ENCODE measurements at places on chromosomes 2 and 18.

GRCh38 chr2:209424199-209424701 lies 403 bp downstream of the MAP2 start:
- DNase-seq: no peak

DNA sequence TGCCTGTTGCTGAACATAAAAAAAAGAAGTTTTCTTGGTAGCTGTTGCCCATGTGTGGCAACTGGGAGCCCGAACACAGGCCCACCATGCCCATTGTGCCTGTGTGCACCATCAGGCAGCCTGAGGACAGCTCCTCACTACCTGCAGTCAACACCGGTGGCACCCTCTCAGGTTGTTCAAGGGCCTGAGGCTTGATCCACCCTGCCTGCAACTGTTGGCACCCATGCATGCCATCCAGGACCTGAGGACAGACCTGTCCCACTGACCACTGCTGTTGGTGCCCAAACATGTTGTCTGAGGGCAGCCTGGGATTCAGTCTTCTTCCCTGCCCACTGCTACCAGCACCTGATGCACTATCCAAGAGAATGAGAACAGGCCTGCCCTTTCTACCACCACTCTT lies 661.1 kb upstream of the ZNF804A start:
- no peak for DNase-seq

DNA sequence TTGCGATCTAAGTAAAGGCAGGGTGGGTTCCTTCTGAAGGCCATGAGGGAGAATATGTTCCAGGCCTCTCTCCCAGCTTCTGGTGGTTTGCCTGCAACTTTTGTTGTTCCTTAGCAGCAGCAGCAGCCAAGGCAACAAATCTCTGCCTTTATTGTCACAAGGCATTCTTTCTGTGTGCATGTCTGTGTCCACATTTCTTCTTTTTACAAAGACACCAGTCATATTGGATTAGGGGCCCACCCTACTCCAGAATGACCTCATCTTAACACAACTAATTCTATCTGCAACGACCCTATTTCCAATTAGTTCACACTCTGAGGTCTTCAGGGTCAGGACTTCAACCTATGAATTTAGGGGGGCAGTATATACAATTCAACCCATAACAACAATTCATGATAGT lies 587.5 kb downstream of the XIRP2 start:
- DNase-seq: no peak

DNA sequence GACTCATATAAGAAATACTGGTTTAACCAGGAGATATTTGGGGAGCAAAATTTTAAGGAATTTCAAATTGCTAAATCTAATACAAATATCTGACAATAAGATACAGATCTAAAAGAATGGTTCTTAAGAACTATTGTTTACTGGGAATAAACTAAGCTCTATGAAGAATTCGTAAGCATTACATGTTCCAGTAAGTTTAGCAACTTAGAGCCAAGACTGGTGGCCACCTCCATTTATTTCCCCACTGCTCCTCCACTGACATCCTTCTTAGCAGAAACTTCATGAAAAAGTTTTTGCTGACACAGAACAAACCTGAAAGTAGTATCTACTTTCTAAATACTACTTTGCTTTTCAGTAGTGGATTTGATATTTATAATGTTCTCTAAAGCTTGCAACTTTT lies 83.0 kb downstream of the ACSL3 start:
- no peak for DNase-seq

All from NK-92 treated with Interleukin-12 subunit alpha and Interleukin-12 subunit beta, amount 100 ng/mL, for 24 hours (cell line).